ENCODE measurements at places on chromosomes 4 and X.

DNA sequence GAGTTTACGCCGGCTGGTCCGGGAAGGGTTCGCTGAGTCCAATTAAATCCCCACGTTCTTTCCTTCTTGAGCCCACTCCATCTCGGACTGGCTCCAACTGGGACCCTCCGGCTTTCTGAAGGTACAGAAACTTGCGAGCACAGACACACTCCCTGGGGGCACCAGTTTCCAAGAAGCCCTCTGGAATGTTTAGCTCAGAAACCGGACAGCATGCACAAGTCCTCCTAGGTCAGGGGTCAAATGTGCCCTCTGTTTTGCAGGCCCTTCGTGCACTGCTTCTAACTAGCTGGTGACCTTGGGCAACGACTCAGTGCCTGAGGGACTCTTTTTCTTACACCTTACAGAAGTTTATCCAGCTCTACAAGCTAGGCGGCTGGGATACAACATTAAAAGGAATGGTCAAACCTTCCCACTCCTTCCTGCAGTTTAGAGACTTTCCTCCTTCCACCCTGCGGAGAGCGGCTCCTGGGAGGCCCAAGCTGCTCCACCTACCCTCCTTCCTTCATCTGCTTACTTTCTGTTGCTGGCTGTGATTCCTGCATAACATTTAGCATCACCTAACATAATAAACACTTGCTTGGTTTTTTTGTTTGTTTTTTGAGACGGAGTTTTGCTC lies 275.5 kb downstream of the BCOR start:
- no peak overlapping the region for H3K27ac ChIP-seq
- H3K4me3 ChIP-seq = no peak overlapping the region
- no peaks in the 10 kb centered on the region for H3K27me3 ChIP-seq
- H3K36me3 ChIP-seq = no peaks in the 10 kb centered on the region
- DNase-seq = no peak
- H3K4me1 ChIP-seq = peaks cover 7% of the 10 kb centered on the region

DNA sequence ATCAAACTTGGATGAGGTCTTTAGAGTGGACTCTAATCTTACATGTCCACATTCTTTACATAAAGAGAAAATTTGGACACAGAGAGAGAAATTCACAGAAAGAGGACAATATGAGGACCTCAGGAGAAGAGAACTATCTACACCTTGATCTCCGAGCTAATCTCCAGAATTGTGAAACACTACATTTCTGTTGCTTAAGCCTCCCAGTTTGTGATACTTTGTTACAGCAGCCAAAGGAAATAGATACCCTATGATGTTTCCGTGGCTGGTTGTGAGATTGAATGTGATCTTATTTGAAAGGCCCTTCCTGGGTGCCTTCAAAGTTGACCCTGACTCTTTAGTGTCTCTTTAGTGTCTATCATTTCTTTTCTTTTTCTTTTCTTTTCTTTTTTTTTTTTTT lies 326.1 kb upstream of the CLNK start:
- H3K36me3 ChIP-seq = no peaks in the 10 kb centered on the region
- no peak overlapping the region for H3K4me3 ChIP-seq
- H3K27me3 ChIP-seq = no peaks in the 10 kb centered on the region
- DNase-seq = no peak
- no peaks in the 10 kb centered on the region for H3K4me1 ChIP-seq

- no peaks in the 10 kb centered on the region for H3K27me3 ChIP-seq
- DNase-seq = no peak
- H3K4me3 ChIP-seq = no peak overlapping the region
Measured at GRCh38 chr4:105025263-105026017, 121.2 kb upstream of the TET2 start.

DNA sequence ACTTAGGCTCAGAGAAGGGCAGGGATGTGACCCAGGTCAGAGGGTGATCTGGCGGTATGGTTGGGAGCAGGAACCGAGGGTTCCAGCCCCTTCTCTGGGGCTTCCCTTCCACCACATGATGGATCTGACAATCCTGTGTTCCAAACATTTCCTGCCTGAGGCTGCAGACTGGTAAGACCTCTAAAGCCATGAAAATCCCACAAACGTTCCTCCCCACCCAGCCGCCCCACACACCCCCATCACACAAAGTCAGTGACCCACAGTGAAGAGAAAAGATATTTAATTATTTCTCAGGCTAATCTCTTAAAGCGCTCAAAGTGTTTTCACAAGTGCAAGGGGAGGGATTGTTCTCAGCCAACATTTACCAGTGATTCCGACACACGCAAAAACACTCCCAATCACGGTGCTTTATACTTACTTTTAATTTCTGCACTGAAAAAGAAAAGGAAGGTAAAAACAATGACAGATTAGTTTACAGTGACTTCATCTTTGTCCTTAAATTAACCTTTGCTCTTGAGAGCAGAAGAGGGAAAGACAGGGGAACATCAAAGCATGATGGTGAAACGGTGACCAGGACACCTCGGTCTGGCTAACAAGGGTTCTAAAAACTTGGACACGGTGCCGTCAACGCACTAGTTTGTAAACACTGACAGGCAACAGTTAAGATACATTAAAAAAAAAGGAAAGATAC lies 42.4 kb downstream of the WDR1 start:
- no peaks in the 10 kb centered on the region for H3K4me1 ChIP-seq
- H3K36me3 ChIP-seq = peaks cover 52% of the 10 kb centered on the region
- H3K4me3 ChIP-seq = no peak overlapping the region
- DNase-seq = no peak
- no peak overlapping the region for H3K27ac ChIP-seq
- no peaks in the 10 kb centered on the region for H3K27me3 ChIP-seq

DNA sequence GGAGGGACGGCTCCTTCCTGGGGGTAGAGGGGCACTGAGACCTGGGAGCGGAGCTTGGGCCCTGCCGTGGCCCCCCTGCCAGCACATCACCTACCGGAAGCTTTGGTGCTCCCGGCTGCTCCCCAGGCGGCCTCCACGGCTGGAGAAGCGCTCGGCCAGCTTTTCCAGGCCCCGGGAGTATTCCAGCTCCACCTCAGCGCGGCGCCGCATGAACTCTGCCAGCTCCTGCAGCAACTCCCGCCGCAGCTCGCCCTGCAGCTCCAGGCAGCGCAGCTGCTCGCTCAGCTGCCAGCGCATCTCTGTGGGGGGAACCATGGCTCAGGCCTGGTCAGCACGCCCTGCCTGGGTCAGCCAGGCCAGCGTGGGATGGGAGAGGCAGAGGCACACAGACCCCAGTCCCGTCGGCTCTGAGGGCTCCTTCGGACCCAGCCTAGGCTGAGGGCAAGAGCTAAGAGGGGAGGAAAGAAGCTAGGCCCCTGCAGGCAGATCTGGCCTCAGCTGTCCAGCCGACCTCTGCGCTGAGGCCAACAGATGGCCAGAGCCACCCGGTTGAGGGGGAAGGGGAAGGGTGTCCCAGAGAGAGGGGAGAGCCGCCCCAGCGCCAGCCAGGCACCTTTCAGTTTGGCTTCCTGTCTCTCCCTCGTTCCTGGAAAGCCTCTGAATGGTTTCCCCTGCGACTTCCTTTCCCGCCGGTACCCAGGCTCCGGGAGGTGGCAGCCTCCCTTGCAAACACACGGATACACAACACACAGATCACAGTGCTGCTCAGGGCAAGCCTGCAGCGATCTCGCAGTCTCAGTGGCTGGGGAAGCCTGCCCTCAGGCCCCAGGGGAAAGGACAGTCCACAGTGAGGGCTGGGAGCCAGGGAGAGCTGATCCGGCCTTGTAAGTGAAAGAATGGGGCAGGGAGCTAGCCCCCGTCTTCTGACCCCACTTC lies 4.3 kb downstream of the ARHGAP4 start:
- no peak overlapping the region for H3K4me3 ChIP-seq
- H3K4me1 ChIP-seq = peaks cover 6% of the 10 kb centered on the region
- H3K27me3 ChIP-seq = no peaks in the 10 kb centered on the region
- DNase-seq = no peak
- no peak overlapping the region for H3K27ac ChIP-seq

DNA sequence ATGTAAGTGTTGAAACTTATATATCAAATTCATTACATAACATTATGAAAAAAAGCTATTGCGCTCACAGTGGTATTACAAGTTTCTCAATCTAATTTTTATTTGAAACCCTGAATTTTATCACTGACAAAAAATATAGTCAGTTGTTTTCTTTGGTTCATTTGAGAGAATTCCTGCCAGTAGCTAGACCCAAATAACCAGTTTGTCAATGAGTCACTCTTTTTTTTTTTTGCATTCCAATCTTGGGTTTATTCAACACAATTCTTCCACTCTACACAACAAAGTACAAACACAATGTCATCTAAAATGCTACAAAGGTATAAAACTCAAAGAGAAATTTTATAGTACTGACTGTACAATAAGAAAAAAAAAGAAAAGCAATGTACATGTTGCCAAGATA lies 13.1 kb downstream of the HPF1 start:
- H3K36me3 ChIP-seq = peaks cover 3% of the 10 kb centered on the region
- H3K27me3 ChIP-seq = no peaks in the 10 kb centered on the region
- H3K4me3 ChIP-seq = no peak overlapping the region
- H3K27ac ChIP-seq = no peak overlapping the region

DNA sequence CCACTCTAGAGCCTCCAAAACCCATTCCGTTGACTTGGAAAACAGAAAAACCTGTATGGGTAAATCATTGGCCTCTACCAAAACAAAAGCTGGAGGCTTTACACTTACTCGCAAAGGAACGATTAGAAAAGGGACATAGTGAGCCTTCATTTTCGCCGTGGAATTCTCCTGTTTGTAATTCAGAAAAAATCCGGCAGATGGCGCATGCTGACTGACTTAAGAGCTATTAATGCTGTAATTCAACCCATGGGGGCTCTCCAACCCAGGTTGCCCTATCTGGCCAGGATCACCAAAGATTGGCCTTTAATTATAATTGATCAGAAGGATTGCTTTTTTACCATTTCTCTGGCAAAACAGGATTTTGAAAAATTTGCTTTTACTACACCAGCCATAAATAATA lies 60.8 kb downstream of the ZNF732 start:
- H3K27ac ChIP-seq = no peak overlapping the region
- no peaks in the 10 kb centered on the region for H3K27me3 ChIP-seq
- H3K36me3 ChIP-seq = no peaks in the 10 kb centered on the region
- H3K4me3 ChIP-seq = no peak overlapping the region
- peak; percentile 45 for DNase-seq

DNA sequence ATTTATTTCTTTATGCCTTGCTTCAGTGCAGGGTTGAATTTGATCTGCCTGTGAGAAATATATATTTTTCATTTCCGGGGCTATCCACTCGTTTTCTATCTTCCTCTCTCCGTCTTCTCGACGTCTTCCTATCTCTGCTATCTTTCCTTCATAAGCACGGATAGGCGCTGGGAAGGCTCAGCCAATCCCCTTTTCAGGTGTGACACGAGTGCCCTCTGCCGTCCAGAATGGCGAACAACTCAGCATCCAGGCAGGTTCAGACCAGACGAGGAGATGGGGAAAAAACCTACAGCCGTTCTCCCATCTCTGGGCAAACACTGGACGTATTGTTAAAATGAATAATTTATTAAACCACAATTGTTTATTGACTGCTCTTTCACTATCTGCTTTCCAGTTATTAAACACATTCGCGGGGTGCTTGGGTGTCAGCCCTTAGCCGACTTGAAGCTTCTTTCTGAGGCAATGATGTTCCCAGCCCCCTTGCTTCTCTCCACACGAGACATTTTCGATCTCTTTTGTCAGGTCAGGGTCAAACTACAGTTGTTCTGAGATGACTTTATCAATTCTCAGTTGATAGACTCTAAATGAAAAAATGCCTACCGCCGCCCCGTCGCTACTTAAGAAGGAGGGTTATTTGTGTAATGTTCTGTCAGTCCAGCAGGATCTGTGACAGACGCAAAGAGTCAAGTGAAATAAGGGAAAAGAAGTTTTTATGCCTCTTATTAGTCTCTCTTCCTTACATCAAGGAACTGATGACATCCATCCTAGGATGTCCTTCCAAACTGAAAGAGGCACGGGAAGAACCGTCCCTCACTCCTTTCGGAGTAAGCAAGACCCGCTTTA lies 96.3 kb upstream of the NOCT start:
- peak; percentile 83 for DNase-seq
- no peak overlapping the region for H3K27ac ChIP-seq
- no peaks in the 10 kb centered on the region for H3K27me3 ChIP-seq
- peaks cover 3% of the 10 kb centered on the region for H3K4me1 ChIP-seq
- H3K4me3 ChIP-seq = no peak overlapping the region

DNA sequence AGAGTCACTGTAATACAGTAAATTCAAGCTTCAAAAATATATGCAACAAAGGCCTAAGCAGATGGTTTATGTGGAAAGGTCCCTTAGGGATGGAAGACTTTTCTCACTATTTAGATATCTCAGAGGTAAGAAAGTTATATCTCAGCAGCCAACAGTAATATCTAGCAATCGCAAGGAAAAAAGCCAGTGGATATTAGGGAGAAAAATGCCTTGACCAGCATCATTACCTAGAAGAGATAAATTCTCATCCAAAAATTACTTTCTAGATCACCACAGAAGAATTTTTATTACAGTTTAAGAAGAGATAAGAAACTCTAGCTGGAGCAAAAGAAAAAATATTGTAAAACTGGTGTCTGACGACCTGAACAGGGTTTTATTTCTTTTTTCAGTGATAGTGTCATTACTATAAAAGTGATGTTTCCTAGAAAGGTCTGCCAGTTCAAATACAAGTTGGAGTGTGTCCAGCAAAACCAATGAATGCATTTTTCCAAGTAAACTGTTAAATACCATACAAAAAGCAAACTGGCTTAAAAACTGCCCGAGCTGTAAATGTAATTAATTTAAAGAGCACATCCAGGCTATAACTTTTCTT lies 100.0 kb downstream of the ATP11C start:
- H3K4me3 ChIP-seq = no peak overlapping the region
- H3K27ac ChIP-seq = no peak overlapping the region
- H3K4me1 ChIP-seq = peaks cover 11% of the 10 kb centered on the region
- no peak for DNase-seq
- H3K27me3 ChIP-seq = no peaks in the 10 kb centered on the region
- H3K36me3 ChIP-seq = no peaks in the 10 kb centered on the region

- no peak overlapping the region for H3K27ac ChIP-seq
- H3K27me3 ChIP-seq = no peaks in the 10 kb centered on the region
- no peak for DNase-seq
- H3K36me3 ChIP-seq = no peaks in the 10 kb centered on the region
Measured at GRCh38 chr4:74490736-74491135, 45.8 kb downstream of the AREG start.

DNA sequence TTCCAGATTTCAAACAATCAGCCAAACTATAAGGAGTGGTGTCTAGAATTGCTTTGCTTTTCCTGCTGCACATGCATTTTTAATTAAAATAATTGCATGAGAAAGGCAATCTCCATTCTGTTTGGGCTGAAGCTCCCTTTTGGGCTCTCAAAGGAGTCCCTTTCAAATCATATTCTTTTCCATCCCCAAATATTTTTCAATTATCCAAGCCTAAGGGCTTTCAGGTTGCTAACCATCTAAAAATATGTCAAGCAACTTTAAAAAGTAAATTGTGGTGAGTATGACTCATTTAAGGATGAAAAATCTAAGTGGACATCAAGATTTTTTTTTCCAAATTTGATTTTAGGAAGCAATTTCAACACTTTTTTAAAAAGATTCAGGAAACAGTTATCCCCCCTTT lies 28.4 kb downstream of the PIR start:
- no peak overlapping the region for H3K27ac ChIP-seq
- H3K27me3 ChIP-seq = no peaks in the 10 kb centered on the region
- peaks cover 8% of the 10 kb centered on the region for H3K4me1 ChIP-seq
- H3K36me3 ChIP-seq = no peaks in the 10 kb centered on the region
- DNase-seq = no peak

GRCh38 chrX:51606446-51606845 lies 12.3 kb downstream of the CENPVL3 start:
- H3K4me3 ChIP-seq = no peak overlapping the region
- DNase-seq = no peak
- H3K27ac ChIP-seq = no peak overlapping the region
- no peaks in the 10 kb centered on the region for H3K36me3 ChIP-seq
- H3K4me1 ChIP-seq = no peaks in the 10 kb centered on the region

- no peak for DNase-seq
- no peaks in the 10 kb centered on the region for H3K36me3 ChIP-seq
- H3K27me3 ChIP-seq = no peaks in the 10 kb centered on the region
- peaks cover 3% of the 10 kb centered on the region for H3K4me1 ChIP-seq
- H3K27ac ChIP-seq = no peak overlapping the region
Measured at GRCh38 chr4:155696726-155697125, 30.1 kb downstream of the GUCY1A1 start.

Data from thyroid gland (tissue), 4 donors.